Activated CD4-positive, alpha-beta T cell treated with anti-CD3 and anti-CD28 coated beads, Interleukin-2, amount 50 U/mL, for 48 hours (primary cell): ENCODE measurements at places on chromosomes 7 and 10.

GRCh38 chr10:70582793-70583668 is 19.5 kb downstream of the PRF1 start:
- DNase-seq = no peak

DNA sequence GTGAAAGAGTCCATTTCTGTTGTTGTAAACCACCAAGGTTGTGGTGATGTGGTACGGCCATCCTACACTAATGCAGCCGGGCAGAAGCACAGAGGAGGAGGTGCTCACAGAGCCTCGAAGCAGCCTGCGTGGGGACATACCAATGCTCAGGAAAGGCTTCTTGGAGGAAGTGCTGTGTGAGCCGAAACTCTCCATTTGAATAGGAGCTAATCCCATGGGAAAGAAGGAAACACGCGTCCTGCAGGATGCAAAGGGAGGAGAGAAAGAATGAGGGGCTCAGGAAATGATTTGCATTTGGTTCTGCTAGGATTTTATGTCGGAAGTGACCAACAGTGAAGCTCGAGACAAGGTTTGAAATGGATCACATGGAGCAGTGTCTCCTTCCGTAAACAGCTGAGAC is 477.9 kb upstream of the ANKRD30A start:
- DNase-seq = no peak

DNA sequence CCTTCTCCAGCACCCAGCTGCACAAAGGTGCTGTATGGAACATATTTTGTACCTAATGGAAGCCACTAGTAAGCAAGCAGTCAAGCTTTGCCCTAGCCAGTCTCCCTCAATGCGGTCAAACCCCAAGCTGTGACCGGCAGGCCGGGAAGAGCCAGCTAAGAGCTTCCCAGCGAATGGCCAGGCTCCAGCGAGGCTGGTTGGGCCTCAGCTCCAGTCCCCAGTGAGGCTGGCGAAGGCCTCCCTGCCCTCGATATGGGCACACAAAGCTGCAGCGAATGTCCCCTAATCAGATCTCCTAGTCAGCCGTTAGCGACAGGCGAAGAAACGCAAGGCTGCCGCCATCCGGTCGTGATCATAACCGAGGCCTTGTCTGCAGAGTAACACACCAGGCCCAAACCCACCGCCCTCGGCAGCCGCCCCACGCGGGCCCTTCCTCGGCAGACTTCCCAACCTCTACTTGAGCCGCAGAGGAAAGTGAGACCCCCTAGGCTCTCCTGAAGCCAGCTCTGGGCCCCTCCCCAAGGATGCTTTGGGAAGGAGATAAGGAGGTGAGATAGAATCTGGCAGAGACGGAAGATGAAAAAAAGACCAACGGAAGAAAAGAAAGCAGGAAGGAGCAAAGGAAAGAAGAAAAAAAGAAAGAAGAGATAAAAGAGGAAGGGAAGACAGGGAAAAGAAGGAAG is 3.1 kb upstream of the HOXA9 start:
- no peak for DNase-seq

DNA sequence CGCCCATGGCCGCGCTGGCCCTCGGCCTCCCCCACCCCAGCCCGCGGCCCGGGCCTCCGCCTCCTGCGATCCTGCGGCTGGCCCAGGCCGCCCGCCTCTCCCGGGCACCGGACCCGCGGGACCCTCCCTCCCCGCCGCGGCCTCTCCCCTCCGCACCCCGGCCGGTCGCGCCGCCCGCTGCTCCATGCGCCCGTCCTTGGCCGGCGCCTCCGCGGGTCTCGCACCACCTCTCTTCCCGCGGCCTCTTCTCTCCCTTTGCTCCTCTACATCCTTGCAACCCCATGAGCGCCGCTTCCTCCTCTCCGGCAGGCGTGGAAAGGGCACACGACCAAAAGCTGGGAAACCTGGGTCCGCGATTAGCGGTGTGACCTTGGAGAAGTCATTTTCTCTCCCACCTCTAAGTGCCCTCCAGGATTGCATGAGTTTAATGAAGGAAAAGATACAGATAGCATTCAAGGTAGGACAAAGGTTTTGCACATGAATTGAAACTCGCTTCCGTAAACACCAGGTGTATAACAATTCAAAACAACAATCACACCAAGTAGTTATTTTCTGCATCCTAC is 448 bp upstream of the SRPK2 start:
- peak; percentile 43 for DNase-seq

- DNase-seq = peak; percentile 47
Observed at GRCh38 chr7:104962781-104963180, 51.2 kb upstream of the KMT2E start.

- DNase-seq = no peak
Observed at GRCh38 chr7:35848725-35849124, 47.9 kb downstream of the SEPTIN7 start.

GRCh38 chr10:129694691-129695243 is 227.7 kb downstream of the MGMT start:
- no peak for DNase-seq

- no peak for DNase-seq
Observed at GRCh38 chr10:123884907-123885381, 6.7 kb downstream of the CPXM2 start.

- DNase-seq = no peak
Observed at GRCh38 chr10:44352316-44353127, 32.4 kb downstream of the CXCL12 start.

DNA sequence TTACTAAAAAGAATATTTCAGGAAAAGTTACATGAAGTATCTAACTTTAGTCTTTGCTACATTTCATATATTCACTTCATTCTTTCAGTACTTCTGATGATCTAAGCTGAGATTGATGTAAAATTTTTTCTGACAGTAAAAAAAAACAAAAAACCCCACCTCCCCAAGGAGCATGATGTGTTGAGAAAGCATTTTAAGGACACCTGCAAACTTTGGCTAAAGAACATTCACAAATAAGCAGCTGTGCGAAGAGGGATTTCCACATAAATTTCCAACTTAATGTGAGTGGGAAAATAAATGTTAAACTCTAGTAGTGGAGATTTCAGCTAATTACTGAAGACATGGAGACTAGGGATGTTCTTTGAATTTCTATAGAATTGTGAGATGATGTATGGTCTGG is 35.5 kb downstream of the DLD start:
- DNase-seq = no peak

GRCh38 chr10:32692174-32692573 is 246.2 kb downstream of the CCDC7 start:
- DNase-seq = no peak
